ENCODE measurements at places on chromosomes 4 and X.

DNA sequence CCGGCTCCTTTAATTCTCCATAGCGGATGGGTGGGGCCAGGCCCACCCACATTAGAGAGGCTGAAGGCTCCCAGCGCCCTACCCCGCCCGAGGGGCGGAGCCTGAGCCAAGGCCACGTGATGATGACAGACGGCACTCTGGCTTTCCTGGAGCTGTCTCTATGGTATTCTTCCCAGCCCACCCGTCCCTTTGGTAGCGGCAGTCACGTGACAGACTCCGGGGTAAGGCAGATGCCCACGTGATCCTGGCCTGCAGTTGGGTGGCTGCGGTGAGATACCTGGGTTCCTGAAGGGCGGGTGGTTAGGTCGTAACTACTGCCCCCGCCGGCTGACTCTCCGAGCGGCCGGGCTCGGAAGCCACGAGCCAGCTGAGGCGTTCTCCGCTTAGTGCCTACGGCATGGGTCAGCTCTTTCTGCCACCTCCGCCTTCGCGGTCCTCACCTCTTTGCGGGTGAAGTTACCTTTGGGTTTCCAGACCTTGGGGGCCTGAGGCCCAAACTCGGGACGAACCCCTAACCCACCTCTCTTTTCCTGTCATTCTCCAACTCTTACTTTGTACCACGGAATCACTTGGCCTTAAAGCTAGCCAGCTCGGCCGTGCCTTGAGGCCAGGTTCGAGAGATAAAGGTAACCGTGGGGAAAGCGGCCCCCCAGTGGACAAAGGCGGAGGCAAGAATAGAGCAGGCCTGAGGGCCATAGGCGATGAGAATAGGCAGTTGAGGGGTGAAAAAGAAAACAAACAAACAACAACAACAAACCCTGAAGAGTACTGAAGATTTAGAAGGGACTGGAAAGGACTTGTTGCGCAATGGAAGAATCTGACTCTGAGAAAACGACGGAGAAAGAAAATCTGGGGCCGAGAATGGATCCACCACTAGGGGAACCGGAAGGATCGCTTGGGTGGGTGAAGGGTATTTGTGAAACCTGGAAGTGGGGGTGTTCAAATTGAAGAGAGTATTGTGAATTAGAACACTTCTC lies at the start of gene RRAGB:
Gene RRAGB (plus strand): TSS at position 229 of the 977 bp plus-strand sequence. CDS start 579 bp downstream, at position 808.
- H3K4me1 ChIP-seq: peaks cover 17% of the 10 kb centered on the region
- peak; percentile 87 for DNase-seq
- H3K4me3 ChIP-seq: peak within 1 kb of the TSS; percentile 88
- H3K27me3 ChIP-seq: no peaks in the 10 kb centered on the region
- peaks cover 11% of the 10 kb centered on the region for H3K36me3 ChIP-seq

GRCh38 chrX:45601052-45601451 lies 400.4 kb upstream of the DIPK2B start:
- DNase-seq: no peak
- no peak overlapping the region for H3K4me3 ChIP-seq
- H3K36me3 ChIP-seq: no peaks in the 10 kb centered on the region
- H3K4me1 ChIP-seq: no peaks in the 10 kb centered on the region
- H3K27me3 ChIP-seq: peaks cover 2% of the 10 kb centered on the region

DNA sequence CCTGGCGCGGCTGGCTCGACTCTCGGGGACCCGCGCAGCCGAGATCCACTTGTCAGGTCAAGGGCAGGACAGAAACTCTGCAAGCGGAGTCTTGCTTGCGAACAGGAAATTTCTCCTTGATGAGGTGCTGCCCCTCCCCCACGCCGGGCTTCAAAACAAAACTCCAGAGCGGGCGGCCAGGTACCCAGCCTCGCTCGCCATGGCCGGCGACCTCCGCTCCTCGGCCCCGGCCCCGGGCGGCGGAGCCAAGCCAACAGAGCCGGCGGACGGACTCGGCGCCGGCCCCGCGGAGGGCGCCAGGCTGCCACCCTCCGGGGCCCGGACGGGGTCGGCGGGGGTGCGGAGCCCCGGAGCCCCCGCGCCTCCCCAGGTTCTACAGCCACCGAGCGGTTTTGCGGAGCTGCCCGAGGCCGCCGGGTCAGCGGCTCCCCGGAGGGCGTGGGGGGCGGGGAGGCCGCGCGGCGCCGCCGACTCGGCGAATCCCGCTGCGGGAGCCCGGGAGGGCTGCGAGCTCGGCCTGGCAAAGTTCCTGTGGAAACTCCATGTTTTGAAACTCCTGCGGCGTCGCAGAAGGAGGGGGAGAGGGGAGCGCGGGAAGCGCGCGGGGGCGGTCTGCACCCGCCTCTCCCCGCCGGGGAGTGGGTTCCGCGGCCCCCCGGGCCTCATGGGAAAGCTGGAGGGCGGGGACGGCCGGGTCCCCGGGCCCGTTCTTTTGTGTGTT lies 11.7 kb upstream of the BCOR start:
- DNase-seq: no peak
- no peaks in the 10 kb centered on the region for H3K27me3 ChIP-seq
- H3K36me3 ChIP-seq: no peaks in the 10 kb centered on the region
- H3K4me1 ChIP-seq: peaks cover 6% of the 10 kb centered on the region

GRCh38 chr4:7275067-7275466 lies 82.7 kb downstream of the SORCS2 start:
- H3K36me3 ChIP-seq: no peaks in the 10 kb centered on the region
- H3K27me3 ChIP-seq: no peaks in the 10 kb centered on the region
- H3K4me1 ChIP-seq: no peaks in the 10 kb centered on the region
- no peak for DNase-seq

- H3K36me3 ChIP-seq: peaks cover 35% of the 10 kb centered on the region
- H3K27ac ChIP-seq: no peak overlapping the region
- H3K4me1 ChIP-seq: peaks cover 8% of the 10 kb centered on the region
Observed at GRCh38 chr4:38075370-38076152, 115.4 kb downstream of the PTTG2 start.

- H3K36me3 ChIP-seq: no peaks in the 10 kb centered on the region
- peaks cover 3% of the 10 kb centered on the region for H3K27me3 ChIP-seq
- H3K4me3 ChIP-seq: peak within 1 kb of the TSS; percentile 89
- no peak for DNase-seq
- peaks cover 4% of the 10 kb centered on the region for H3K4me1 ChIP-seq
Observed at GRCh38 chrX:93673869-93674271, at the start of gene FAM133A. FAM133A (plus strand) TSS chrX:93674206; CDS start chrX:93709420, 35,214 bp downstream.

DNA sequence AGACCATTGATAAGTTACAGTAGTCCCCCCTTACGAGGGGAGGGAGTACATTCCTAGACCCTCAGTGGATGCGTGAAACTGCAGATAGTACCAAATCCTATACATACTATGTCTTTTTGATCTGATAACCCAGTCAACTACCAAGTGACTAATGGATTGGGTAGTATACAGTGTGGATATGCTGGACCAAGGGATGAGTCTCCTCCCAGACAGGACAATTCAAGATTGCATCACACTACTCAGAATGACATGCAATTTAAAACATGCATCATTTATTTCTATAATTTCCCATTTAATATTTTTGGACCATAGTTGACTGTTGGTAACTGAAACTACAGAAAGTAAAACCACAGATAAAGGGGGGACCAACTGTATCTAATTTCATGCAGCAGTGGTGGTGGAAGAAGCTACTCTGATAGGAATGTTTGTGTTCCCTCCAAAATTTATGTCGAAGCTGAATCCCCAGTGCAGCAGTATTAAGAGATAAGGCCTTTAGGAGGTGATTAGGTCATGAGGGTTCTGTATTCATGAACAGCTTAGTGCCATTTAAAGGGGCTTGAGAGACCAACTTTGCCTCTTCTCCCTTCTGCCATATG lies 11.9 kb downstream of the HADH start:
- no peak for DNase-seq
- H3K27ac ChIP-seq: no peak overlapping the region
- peaks cover 60% of the 10 kb centered on the region for H3K36me3 ChIP-seq
- H3K27me3 ChIP-seq: no peaks in the 10 kb centered on the region
- peaks cover 20% of the 10 kb centered on the region for H3K4me1 ChIP-seq

GRCh38 chr4:26964512-26964911 lies 103.9 kb downstream of the STIM2 start:
- H3K27me3 ChIP-seq: no peaks in the 10 kb centered on the region
- no peak for DNase-seq
- H3K36me3 ChIP-seq: peaks cover 31% of the 10 kb centered on the region
- peaks cover 21% of the 10 kb centered on the region for H3K4me1 ChIP-seq
- no peak overlapping the region for H3K27ac ChIP-seq

DNA sequence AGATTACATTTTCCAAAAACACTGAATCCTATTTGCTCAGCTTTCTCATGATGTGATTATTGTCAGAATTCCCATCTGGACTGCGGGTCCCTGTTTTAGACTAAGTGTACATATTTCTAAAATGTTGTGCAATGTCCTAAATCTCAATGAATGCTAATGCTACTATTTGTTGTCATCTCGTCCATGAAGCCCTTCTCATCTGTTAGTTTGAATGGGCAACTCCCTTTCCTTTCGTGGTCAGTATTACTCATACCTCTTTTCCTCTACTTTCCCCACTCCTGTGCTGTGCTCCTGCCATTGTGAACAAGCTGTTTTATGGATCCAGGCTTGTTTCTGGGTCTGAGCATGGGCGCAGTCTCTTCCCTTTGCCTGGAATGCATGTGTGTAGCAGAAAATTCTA lies 91.0 kb downstream of the MID1 start:
- H3K4me3 ChIP-seq: no peak overlapping the region
- H3K4me1 ChIP-seq: no peaks in the 10 kb centered on the region
- H3K27me3 ChIP-seq: no peaks in the 10 kb centered on the region
- no peaks in the 10 kb centered on the region for H3K36me3 ChIP-seq

- H3K4me3 ChIP-seq: peak within 1 kb of the TSS; percentile 78
- H3K27ac ChIP-seq: peak within 1 kb of the TSS; percentile 69
- H3K36me3 ChIP-seq: no peaks in the 10 kb centered on the region
- DNase-seq: peak; percentile 39
- peaks cover 4% of the 10 kb centered on the region for H3K4me1 ChIP-seq
Observed at GRCh38 chrX:118116713-118117550, at the start of gene KLHL13. KLHL13 (minus strand) TSS chrX:118116810; CDS start chrX:118028473, 88,337 bp downstream.

- peaks cover 10% of the 10 kb centered on the region for H3K36me3 ChIP-seq
- peaks cover 19% of the 10 kb centered on the region for H3K4me1 ChIP-seq
- no peaks in the 10 kb centered on the region for H3K27me3 ChIP-seq
- peak overlapping the region; percentile 95 for H3K4me3 ChIP-seq
- H3K27ac ChIP-seq: peak overlapping the region; percentile 95
- peak; percentile 82 for DNase-seq
Observed at GRCh38 chr4:15002659-15003400, 549 bp downstream of the CPEB2 start.

DNA sequence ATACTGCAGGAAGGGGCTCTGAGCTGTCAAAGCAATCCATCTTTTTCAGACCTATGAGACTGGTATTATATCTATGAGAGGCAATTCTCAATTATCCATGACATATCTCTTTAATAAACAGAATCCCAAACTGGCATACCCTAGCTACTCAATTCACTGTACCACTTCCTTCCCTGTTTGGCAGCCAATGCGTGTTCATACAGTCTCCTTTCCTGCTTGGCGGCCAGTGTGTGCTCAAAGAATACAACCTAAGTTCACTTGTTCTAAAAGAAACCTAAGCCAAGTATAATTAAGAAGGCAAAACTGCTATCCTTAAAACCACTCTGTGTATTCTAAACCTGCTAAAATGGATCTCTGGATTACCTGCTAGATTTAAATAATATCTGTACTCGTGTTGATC lies 38.3 kb downstream of the ARHGEF9 start:
- H3K4me3 ChIP-seq: peak overlapping the region; percentile 71
- H3K27ac ChIP-seq: peak overlapping the region; percentile 93
- no peak for DNase-seq
- peaks cover 62% of the 10 kb centered on the region for H3K4me1 ChIP-seq
- peaks cover 13% of the 10 kb centered on the region for H3K36me3 ChIP-seq

- H3K36me3 ChIP-seq: no peaks in the 10 kb centered on the region
- H3K27me3 ChIP-seq: no peaks in the 10 kb centered on the region
- H3K4me1 ChIP-seq: no peaks in the 10 kb centered on the region
- no peak overlapping the region for H3K27ac ChIP-seq
Observed at GRCh38 chr4:28675582-28675981, 1814.9 kb downstream of the STIM2 start.

- H3K4me3 ChIP-seq: no peak overlapping the region
- H3K4me1 ChIP-seq: peaks cover 3% of the 10 kb centered on the region
- DNase-seq: no peak
- H3K36me3 ChIP-seq: no peaks in the 10 kb centered on the region
- H3K27ac ChIP-seq: no peak overlapping the region
- H3K27me3 ChIP-seq: no peaks in the 10 kb centered on the region
Observed at GRCh38 chr4:2442175-2442993, 23.6 kb downstream of the CFAP99 start.

- no peaks in the 10 kb centered on the region for H3K36me3 ChIP-seq
- no peaks in the 10 kb centered on the region for H3K27me3 ChIP-seq
- DNase-seq: no peak
- no peaks in the 10 kb centered on the region for H3K4me1 ChIP-seq
Observed at GRCh38 chr4:79049840-79050540, 110.8 kb upstream of the PAQR3 start.

DNA sequence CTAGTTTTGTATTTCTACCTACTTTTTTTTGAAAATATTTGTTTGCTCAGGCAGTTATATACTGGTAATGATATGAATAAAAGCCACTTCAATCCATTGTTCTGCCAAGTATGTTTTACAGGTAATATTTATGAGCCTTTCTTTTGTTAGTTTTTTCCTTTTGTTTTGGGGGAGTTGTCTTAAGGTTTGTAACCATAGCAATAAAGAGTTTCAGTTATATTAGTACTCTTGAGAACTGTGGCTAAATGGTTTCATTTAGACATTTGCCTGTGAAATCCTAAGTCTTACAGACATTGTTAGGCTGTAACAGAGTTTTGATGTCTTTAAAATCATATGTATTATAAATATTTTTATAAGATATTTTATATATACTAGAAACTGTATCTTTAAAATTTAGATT lies 150.1 kb downstream of the DIPK2B start:
- no peaks in the 10 kb centered on the region for H3K27me3 ChIP-seq
- no peak overlapping the region for H3K4me3 ChIP-seq
- no peak overlapping the region for H3K27ac ChIP-seq
- DNase-seq: no peak
- H3K4me1 ChIP-seq: peaks cover 1% of the 10 kb centered on the region

- H3K4me1 ChIP-seq: no peaks in the 10 kb centered on the region
- no peak overlapping the region for H3K27ac ChIP-seq
- no peak overlapping the region for H3K4me3 ChIP-seq
- no peak for DNase-seq
- H3K36me3 ChIP-seq: peaks cover 3% of the 10 kb centered on the region
Observed at GRCh38 chr4:183374950-183375555, 52.8 kb upstream of the CLDN24 start.

- H3K4me3 ChIP-seq: no peak overlapping the region
- H3K27me3 ChIP-seq: no peaks in the 10 kb centered on the region
- no peaks in the 10 kb centered on the region for H3K4me1 ChIP-seq
- H3K36me3 ChIP-seq: no peaks in the 10 kb centered on the region
- no peak overlapping the region for H3K27ac ChIP-seq
- no peak for DNase-seq
Observed at GRCh38 chr4:76804096-76804495, 93.8 kb downstream of the SOWAHB start.

DNA sequence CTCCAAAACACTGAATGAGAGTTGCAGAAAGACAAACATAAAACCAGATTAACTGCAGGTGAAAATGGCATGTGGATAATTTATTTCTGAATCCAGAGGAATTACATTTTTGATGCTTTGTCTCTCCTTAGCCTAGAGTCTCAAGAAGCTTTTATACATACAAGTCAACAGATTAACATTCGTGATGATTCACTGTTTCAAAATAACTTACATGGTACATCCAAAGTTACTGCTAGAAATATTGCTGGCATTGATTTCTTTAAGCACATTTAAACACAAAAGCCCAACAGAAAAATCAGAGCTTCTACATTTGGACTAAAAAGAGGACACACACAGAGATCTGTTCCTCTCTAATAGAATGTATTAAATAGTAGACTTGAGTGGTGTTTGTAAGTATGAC lies 105.6 kb downstream of the AMELX start:
- no peak overlapping the region for H3K4me3 ChIP-seq
- H3K27ac ChIP-seq: no peak overlapping the region
- H3K27me3 ChIP-seq: no peaks in the 10 kb centered on the region
- no peaks in the 10 kb centered on the region for H3K4me1 ChIP-seq
- no peaks in the 10 kb centered on the region for H3K36me3 ChIP-seq

- H3K4me3 ChIP-seq: no peak overlapping the region
- H3K4me1 ChIP-seq: peaks cover 21% of the 10 kb centered on the region
- peaks cover 6% of the 10 kb centered on the region for H3K36me3 ChIP-seq
- H3K27me3 ChIP-seq: no peaks in the 10 kb centered on the region
Observed at GRCh38 chrX:136608295-136608933, 39.5 kb upstream of the CD40LG start.
